T-cell (primary cell): ENCODE measurements at places on chromosomes 1 and 21. TPM values are rescaled to one million over a fixed set of nuclear protein-coding genes. Genes with fewer than 3 reads are reported as not detected.

GRCh38 chr1:202565890-202566602 lies 144.2 kb downstream of the SYT2 start:
- no peak for DNase-seq

DNA sequence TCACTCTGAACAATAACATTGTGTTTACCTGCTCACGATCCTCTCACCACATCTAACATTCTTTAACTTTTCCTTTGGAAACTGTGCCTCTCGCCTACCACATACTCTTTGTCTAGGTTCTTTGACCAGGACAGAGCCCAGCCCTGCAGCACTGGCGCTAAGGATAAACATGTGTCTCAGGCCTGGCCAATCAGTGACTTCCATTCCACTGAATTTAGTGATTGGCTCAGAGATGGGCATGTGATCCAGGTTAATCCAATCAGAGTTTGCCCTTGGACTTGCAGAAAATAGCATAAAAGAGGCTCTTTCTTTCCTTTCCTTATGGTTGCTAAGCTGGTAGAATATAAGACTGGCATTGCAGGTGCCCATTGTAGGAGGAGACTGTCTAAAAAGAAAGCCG lies 605.7 kb downstream of the MATN1 start:
- no peak for DNase-seq

DNA sequence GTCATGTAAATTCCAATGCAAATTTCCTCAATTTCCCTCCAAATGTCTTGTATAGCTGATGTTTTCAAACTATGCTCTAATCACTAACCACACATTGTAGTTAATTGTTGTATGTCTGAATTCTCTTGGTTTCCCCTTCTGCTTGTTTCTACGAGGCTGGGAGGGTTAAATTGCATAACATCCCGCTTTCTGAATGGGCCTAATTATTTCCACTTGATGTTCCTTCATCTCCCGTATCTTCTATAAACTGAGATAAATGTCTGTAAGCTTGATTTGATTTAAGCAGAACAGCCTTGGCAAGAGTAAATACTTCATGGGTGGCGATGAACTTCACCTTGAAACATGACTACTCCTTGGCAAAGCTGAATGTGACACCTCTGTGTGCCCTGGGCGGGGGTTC lies 72.2 kb downstream of the SERINC2 start:
- no peak for DNase-seq

The GPR61 gene
- 0.35 TPM for total RNA-seq

The COL11A1 gene
- 0.07 TPM for total RNA-seq

DNA sequence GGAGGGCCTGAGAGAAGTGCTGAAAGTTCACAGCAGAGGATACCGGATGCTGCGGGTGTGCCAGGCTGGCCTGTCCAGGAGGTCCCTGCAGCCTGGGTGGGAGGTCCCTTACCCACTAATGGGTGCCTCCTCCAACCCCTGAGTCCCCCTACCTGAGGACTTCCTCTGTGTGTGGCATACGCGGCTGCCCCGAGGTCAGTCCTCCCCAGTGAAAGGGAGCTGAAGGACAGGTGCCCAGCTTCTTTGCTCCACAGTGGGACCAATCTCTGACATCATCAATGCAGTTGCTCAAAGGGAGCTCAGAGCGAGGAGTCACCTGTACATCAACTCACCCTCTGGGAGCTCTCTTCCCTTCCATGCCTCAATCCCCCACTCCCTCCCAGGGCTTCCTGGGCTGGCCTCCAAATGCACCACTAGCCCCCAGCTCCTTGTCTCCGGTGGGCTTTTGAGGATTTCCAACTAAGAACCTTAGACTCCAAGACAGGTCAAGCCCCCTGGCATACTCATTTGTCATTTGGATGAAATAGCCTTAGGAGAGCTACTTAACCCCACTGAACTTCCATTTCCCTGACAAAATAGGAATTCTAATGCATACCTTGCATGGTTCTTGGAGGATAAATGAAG lies 53.9 kb downstream of the PDE9A start:
- no peak for DNase-seq

GRCh38 chr1:243568793-243569192 lies 281.2 kb downstream of the AKT3 start:
- no peak for DNase-seq

- no peak for DNase-seq
Measured at GRCh38 chr1:223364685-223365382, 858 bp upstream of the SUSD4 start.

The ADORA1 gene
- not detected for total RNA-seq

DNA sequence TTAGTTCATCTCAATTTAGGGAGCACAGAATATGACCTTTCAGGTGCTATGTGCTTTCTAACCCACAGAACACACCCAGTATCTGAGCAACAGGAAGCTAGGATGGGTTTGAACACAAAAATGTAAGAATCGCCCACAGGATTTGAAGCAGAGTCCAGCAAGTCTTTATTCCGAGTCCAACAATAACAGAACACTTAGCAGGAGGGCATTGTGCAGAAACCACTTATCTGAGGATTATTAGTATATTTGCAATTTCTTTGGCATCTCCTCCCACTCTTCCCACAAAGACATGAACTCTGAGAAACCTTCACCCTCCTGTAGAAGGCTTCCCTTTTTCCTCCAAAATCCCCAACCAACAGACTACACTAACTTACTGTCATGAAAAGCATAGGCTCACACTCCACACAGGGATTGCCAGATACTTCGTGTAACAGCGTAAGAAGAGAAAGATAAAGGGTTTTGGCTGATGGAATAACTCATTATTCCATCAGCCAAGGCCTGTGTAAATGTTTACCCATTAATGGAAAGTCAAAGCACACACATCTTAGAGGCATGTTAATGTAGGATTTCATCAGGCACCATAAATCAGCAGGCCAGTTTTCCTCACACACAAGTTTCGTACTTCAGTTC lies 16.1 kb downstream of the SIPA1L2 start:
- no peak for DNase-seq

GRCh38 chr1:13908128-13908527 lies 208.1 kb downstream of the PRDM2 start:
- DNase-seq = no peak

The NHLH2 gene
- not detected for total RNA-seq

The PFKFB2 gene
- total RNA-seq = 3.2 TPM

DNA sequence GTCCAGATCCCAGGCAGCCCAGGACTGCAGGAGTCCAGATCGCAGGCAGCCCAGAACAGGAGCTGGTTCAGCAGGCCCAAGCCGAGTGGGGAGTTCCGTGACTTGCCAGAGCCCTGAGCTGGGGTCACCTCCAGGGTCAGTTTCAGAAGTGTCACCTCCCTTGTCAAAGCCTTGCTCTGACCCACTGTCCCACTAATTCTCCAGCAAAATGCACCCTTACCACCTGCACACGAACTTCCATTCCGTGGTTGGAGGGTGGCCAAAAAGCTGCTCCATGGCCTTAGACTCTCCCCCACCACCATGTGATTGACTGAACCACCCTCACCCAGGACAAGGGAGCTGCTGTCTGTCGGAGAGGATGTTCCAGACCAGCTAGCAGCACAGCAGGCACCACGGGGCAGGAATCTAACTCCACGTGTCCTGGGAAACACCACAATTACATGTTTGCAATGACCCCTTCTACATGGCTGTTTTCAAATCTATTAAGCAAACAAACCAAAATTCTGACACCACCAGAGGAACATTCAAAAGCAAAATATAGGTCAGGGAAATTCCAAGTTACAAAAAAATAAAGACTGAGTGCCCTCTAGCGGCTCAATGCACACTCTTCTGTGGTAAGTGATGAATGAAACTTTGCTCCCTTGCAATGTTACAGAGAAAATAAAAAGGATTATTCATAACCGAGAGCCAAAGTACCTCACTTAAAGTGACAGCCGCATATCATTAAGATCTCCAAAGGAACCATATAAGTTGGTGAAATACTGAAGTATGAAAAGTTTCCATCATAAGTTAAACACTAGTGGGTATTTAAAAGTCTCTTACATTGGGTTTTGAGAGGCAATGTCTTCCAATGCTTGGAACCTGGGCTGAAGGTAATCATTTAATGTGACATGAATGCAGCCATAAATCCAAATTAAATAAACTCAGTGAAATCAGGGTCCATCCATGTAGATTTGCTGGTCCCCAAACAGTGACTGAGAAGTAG lies 76.3 kb downstream of the NPHP4 start:
- DNase-seq = no peak

DNA sequence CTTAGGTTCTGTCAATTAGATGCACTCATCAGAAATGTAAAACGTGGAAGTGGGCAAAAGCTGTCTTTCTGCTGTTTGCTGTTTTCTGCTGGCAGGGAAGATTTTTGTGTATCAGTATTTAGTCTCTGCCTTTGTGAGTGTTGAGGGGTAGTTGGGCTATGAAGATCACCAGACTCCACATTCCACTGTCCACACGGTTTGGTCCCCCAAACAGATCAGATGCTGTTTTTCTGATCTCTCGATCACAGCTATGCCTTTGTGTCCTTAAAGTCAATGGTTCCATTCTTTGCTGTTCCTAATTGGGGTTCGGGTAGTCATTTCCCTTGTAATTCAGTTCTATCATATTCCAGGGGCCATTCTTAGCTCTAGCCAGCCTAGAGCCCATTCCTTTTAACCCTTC lies 27.0 kb upstream of the NPL start:
- DNase-seq = no peak

DNA sequence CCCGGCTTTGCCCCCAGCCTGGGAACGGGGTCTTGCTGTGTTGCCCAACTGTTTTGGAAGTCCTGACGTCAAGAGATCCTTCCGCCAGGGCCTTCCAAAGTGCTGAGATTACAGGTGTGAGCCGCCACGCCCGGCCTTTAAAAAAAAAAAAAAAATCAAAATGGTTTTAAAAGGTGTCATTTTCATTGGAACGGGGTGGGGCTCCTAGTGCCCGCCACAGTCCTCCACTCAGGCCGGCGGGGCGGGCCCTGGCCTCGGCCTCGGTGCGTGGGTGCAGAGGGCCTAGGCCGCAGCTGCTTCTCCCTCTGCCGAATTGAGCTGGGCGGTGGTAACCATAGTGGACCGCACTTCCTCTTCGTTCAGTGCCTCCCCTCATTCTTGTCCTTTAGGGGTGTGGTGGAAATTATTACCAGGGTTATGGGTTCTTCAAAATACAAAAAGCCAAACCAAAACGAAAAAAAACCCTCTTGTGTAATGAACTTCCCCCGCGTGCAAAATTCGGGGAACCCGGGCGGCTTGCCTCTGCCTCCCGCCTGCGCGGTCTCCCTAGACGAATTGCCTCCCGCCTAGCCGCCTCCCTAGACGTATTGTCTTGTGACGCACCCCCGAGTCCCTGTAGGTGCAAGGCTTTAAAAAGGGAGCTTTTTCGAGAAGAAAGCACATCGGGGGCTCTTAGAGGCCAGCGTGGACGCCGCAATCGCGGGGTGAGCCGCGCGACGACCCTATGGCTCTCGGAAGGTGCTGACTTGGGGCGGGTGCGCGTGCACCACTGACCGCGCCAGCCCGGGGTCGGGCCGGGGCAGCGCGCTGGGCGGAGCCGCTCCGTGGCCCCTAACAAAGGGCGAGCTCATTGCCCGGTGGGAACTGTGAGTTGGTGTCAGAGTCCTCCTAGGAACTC lies 10.5 kb upstream of the SPEN start:
- DNase-seq = peak; percentile 52

DNA sequence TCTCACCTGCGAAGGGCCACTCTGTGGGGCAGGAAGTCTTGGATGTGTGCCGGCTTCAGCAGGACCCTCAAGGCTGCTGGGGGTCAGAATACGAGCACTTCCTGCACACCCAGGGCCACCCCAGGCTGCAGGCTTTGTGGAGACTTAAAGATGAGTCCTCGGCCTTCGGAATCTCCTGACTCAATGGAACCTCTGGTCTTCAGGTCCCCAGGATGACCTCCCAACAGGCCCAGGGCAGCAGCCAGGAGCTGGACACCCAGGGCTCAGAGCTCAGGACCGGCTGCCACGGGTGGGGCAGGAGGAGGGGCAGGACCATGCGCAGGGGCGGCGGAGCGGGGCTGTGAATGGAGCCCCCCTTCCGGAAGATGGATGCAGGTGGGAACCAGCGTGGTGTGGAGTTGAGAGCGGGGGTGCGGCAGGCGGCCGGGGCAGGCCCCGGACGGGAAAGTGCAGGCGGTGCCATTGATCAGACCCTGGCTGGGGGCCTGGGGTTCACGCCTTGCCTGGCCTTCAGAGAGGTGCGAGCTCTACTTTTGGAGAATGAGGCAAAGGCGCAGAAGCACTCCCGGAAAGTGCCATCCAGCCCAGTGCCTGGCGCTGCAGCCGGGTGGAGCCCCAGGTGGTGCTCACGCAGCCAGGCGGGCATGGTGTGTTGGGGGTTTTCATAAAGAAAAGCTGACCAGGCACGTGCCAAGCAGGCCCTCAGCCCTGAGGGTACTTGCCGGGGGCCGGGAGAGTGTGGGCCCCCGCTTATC lies 10.4 kb downstream of the COL18A1 start:
- DNase-seq = no peak

The IARS2 gene
- 35.4 TPM for total RNA-seq

GRCh38 chr21:27673581-27673980 lies 706.7 kb upstream of the ADAMTS5 start:
- DNase-seq = no peak

GRCh38 chr1:24528744-24529143 lies 26.1 kb downstream of the RCAN3 start:
- DNase-seq = no peak

The KRTAP6-3 gene
- total RNA-seq = not detected

DNA sequence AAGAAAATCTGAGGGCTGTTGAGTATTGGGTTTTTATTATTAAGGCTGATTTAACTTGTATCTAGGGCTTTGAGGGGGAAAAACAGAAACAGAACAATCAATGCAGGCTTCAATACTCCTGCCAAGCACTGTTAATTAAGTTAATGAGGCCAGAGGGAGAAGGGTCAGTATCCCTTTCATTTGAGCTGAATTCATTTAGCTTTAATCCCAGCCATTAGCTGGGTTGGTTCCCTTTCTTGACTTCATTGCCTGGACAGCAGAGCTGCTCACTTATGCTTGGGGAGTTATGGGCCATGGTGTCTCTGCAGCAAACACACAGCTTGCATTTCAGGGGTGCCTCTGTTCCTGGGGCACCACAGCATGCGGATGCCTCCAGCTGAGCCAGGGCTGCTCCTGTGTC lies 16.3 kb downstream of the TLR5 start:
- no peak for DNase-seq

DNA sequence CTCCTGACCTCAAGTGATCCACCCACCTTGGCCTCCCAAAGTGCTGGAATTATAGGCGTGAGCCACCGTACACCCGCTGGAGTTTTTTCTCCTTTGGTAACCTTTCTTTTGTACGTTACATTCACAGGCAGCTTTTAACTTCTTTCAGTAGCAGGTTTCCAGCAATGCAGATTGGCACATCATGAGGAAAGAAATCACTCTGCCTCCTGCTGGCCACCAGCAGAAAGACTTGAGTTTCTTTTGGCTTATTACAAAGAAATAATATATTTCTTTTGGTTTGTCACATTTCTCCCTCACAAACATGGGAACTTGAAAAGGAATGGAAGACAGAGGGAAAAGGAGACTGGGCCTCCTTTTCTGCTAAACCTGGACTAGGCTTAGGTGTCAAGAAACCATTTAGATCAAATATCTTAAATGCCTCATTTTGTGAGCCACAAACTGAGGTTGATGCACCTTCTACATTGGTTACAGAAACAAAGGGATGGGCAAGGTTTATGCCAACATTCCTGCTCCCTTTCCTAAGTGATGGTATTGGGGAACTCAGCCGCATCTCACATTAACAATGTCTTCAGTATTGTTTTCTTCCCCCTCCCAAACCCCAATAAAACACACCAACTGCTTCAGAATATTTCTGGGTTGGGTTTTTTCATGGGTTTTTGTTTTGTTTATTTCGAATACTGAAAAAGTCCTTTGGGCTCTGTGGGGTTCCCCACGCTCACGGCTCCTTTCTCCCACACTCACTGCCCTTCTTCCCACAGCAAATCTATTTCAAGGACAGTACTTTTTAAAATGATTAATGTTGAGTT lies 7.7 kb downstream of the ENSA start:
- peak; percentile 22 for DNase-seq

The C1orf94 gene
- total RNA-seq = not detected

The C8B gene
- total RNA-seq = 0.13 TPM

- peak; percentile 42 for DNase-seq
Measured at GRCh38 chr1:101239095-101240040, 2.5 kb downstream of the S1PR1 start.

The FCAMR gene
- total RNA-seq = not detected
